ENCODE measurements at places on chromosomes 11 and 22. TPM values are rescaled to one million over a fixed set of nuclear protein-coding genes. Genes with fewer than 3 reads are reported as not detected.

The OR9G4 gene
- total RNA-seq: not detected

The FIBIN gene
- not detected for total RNA-seq

The IFITM1 gene
- total RNA-seq: 1.7 TPM

The SLC22A12 gene
- not detected for total RNA-seq

The ESAM gene
- total RNA-seq: 85.7 TPM

The PRRG4 gene
- total RNA-seq: 0.49 TPM

The KREMEN1 gene
- 0.60 TPM for total RNA-seq

The GPR83 gene
- not detected for total RNA-seq

The TIMP3 gene
- 0.07 TPM for total RNA-seq

The RHOD gene
- total RNA-seq: 10.6 TPM

The MS4A4E gene
- total RNA-seq: not detected

The BAIAP2L2 gene
- under 0.01 TPM for total RNA-seq

The SRRD gene
- total RNA-seq: 17.6 TPM

The FOLR1 gene
- total RNA-seq: not detected

The IGLL1 gene
- not detected for total RNA-seq

The OR52N4 gene
- not detected for total RNA-seq

The C22orf42 gene
- not detected for total RNA-seq

The TRPM5 gene
- not detected for total RNA-seq

The NRXN2 gene
- total RNA-seq: not detected

The LRP4 gene
- total RNA-seq: 1.9 TPM

The HEPHL1 gene
- not detected for total RNA-seq

The TMEM121B gene
- total RNA-seq: 0.04 TPM

The PTPMT1 gene
- total RNA-seq: 104 TPM

The MOGAT2 gene
- not detected for total RNA-seq

The KRTAP5-1 gene
- total RNA-seq: not detected

The NXPE4 gene
- not detected for total RNA-seq

The ZNF280B gene
- 0.28 TPM for total RNA-seq

The MAJIN gene
- total RNA-seq: not detected

The SPDYC gene
- total RNA-seq: not detected

The MRPL49 gene
- total RNA-seq: 58.2 TPM

The IGF2 gene
- total RNA-seq: 0.28 TPM

The BTG4 gene
- total RNA-seq: not detected

The KRTAP5-9 gene
- total RNA-seq: not detected

The H19 gene
- not detected for total RNA-seq

The TPBGL gene
- 0.07 TPM for total RNA-seq

The APOC3 gene
- total RNA-seq: not detected

The RGL4 gene
- total RNA-seq: not detected

The TCN2 gene
- total RNA-seq: 61.3 TPM

The ACTN3 gene
- 0.07 TPM for total RNA-seq

Data from pulmonary artery endothelial cell (primary cell).